ENCODE measurements at places on chromosomes 7 and 10.

GRCh38 chr10:79239275-79239779 is 107.9 kb upstream of the PPIF start:
- no peak for DNase-seq

GRCh38 chr10:80856186-80856585 is 318.5 kb downstream of the SH2D4B start:
- no peak for DNase-seq

DNA sequence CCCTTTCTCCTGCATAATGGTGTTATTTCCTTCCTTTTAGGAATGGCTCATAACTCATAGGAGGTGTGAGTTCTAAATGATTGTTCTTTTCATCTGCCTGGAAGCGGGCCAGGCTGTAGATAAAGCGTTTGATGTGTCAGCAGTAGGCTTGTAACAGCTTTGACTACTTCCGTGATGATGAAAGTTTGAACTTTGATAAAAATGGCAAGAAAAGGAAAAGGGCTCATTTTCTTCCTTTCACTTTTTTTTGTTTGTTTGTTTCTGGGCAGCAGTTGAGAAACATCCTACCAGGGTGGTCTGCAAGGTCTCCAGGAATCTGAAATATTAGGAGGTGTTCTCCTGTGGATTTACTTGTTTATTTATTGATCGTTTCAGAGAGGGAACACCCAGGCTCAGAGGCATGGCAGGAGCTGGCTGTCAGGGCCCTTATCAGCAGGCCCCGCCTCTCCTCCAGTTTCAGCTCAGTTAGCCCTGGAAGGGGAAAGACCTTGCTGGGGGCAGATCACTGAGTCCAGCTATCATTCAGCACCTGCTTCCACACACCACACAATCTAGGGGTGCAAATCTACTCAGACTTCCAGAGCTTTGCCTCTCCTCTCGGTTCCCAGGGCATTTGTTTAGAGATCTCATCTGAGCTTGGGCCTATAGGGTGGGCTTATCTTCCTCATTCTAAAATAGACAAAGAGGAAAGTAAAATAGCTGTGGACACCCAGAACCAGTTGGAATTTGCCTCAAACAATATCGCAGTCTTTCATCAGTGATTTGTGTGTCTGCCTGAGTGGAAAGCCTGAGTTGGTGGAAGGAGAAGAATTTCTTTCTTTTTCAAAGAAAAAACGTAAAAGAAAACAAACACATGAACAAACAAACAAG is 130.9 kb downstream of the BMPER start:
- DNase-seq: no peak

GRCh38 chr10:7111089-7111488 is 299.7 kb downstream of the SFMBT2 start:
- no peak for DNase-seq

DNA sequence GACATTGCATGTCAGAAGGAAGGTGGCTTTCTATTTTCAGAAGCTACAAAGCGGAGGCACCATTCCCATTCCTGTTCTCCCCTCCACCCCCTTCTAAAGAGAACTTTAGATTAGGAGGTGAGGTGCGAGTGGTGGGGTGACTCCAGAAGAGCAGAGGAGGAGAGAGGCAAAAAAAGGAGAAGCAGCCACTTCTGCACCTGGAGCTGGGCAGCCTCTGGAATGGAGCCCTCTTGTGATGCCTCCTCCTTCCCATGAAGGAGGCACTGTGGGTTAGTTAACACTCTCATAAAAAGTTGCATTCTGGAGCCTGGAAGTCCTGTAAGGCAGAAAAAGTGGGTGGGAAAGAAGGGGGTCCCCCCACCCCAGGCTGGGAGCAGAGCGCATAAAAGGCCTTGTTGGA is 4.8 kb downstream of the PTF1A start:
- DNase-seq: no peak
